ENCODE measurements at places on chromosomes 12 and 14.
A peak's percentile ranks its signal among the peaks of the same experiment; 100 is the strongest.

GRCh38 chr14:58607131-58607951 lies 30.4 kb upstream of the DACT1 start:
- DNase-seq: no peak

DNA sequence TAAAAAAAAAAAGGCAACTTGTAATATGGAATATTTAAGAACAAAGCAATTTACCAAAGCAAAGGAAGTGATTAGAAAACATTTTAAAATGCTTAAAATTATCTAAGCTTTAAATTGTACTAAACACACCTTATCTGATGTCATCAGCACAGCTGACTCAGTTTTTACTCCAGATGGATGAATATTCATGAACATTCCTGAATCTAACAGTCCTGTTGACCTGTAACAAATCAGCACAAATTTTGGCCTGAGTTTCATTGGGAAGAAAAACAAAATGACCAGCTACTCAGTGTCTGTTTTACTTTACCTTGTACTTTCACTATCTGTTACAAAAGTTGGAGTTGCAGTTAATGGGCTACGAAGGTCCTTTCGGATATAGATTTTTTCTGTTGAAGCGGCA lies 16.0 kb downstream of the NR2C1 start:
- DNase-seq: no peak

- DNase-seq: no peak
These were observed 324.9 kb downstream of the NAV3 start for GRCh38 chr12:78155546-78155945.

DNA sequence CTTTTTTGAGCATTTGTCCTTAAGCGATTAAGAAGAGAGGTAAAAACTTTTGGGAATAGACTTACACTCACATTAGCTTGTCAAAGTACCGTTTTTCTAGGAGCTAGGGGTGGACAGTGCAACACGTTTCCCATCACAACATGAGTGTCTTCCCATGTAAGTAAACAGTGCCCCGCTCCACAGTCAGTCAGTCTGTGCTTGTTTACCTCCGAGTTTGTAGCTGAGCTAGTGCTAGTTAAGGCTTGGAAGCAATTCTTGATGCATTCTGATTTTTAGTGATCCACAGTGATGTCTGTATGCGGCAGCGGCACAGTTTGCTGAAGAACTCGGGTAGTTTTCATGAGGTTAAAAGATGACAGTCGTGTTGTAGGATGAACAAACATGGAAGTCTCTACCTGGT lies 941 bp downstream of the ZDHHC17 start:
- DNase-seq: peak; percentile 13

GRCh38 chr12:13602172-13602571 lies 379.2 kb downstream of the GRIN2B start:
- DNase-seq: no peak

GRCh38 chr12:65858831-65859230 lies 34.5 kb downstream of the HMGA2 start:
- no peak for DNase-seq
